ENCODE measurements at places on chromosomes 6 and 20.

- no peak for DNase-seq
Measured at GRCh38 chr6:26534681-26535465, 3.3 kb upstream of the HMGN4 start.

DNA sequence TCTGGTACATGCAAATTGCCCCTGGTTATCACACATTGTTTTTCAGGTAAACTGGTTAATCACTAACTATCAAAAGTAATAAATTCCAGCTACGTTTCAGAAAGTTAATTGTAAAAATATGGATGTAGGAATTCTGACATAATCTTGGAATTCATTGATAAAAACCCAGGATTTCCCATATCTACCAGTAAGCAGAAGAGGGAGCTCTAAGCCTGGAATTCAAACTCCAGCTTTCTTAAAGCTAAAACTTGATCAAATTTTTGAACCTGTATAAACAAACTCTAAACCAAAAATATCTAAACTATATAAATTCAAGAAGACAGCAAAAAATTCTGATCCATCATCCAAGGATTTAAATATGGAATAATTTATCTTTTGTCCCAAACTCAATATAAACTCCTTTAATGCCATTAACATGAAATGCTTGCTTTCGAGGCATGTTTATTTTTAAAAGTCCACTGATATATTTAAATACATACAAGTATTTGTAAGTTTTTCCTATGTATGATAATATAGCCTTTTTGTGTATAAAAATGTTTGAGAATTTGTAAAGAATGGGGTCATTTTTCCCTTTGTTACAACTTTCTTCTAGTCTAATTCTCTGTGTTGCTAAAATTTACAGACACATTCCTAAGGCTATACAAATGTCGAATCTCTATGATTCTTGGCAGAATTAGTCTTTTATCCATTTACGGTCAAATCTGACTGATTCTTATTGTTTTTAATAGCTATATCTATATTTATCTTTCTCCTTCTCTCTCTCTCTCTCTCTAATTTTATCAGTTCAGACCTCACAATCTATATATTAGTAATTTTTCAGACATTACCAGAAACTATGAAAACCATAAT, 91.4 kb upstream of the RNF217 start:
- DNase-seq: no peak

DNA sequence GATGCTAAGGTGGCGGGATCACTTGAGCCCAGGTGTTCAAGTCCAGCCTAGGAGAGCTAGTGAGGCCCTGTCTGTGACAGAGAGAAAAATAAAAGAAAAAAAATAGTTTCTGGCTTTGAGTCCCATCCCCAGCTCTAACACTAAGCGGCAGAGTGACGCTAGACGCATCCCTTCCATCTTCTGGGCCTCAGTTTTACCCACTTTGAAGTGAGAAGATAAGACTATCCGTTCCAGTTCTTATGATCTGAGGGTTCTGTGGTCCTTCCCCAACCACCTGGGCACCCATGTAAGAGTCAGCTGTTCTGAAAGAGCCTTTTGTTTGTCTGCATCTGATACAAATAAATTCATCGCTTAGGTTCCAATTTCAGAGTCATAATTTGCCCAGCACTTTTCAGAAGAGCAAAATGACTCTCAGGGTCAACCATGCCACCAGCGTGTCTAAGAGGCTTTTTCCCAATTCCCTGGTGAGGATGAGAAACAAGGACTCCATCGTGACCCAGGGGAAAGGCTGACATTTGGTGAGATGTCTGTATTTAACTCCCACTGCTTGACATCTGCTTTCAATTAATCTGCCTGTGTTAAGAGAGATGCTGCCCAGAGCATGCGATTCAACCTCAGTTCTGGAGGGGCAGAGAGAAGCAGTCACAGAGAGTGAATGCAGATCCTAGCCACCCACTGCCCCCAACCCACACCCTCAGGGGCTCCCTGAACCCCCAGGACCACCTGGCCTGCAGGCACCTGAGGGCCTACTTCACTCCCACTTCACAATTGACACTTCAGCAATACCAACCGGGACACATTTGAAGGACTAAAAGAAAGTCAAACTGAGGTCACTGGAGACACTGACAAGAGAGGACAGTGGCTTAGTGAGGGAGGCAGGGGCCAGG, 131.6 kb upstream of the TOP1 start:
- no peak for DNase-seq

DNA sequence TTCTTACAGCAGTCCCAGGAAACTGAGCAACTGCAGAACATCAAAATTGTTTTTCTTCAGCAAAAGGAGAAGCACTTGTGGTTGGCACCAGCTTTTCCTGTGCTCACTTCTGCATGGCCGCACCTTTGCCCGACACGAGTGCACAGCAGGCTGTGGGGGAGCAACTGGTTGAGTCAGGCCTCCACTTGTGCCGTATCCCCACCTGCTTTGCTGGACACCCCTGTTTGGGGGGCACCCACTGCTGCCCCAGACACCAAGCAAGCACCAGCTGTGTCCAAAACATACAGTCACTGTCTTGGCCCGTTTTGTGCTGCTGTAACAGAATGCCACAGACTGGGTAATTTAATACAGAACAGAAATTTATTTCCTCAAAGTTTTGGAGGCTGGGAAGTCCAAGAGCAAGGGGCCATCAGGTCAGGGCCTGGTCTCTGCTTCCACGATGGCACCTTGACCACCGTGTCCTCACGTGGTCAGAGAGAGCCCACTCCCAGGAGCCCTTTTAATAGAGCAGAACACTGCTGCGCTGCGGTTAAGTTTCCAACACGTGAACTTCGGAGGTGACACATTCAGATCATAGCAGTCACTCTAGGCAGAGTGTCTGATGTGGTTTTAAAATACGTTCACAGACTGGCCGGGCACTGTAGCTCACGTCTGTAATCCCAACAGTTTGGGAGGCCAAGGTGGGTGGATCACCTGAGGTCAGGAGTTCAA, 8.7 kb upstream of the GMEB2 start:
- peak; percentile 81 for DNase-seq

DNA sequence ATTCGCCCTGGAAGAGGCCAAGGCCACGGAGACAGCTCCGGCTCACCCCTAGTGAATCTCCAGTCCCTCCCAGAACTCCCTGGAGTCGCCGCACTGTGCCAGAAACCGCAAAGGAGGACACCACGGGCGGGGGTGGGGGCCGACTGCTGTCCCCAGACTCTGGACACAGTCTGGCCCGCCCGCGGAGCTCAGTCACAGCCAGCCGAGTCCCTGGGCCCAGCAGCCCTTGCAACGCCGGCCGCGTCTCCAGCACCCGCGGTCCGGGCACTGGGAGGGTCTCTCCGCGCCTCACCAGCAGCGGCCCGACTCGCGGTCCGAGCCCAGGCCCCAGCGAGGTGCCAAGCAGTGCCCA, 518 bp downstream of the PEX6 start:
- DNase-seq: peak; percentile 40

GRCh38 chr6:134835993-134836392, 113.9 kb downstream of the ALDH8A1 start:
- DNase-seq: no peak

- no peak for DNase-seq
Measured at GRCh38 chr6:41577356-41578216, 31.4 kb downstream of the FOXP4 start.

- no peak for DNase-seq
Measured at GRCh38 chr6:77512554-77512953, 49.3 kb upstream of the HTR1B start.

DNA sequence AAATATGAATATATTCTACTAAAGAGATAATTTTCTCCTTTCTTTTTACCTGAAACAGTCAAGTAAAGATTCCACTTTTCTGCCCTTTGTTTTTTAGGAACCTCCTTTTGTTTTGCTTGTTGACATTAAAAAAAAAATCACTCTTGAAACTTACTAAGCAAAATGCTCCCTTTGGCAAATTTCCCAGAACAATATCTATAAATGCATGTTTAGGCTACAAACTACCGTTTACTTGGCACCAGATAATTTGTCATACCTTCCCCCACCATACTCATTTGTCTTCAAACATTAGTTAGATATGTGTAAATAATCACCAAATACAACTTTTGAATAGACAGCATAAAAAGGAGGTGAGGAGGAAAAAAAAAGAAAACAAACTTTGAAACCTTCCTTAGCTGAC, 604.7 kb downstream of the RFPL4B start:
- no peak for DNase-seq

- DNase-seq: no peak
Measured at GRCh38 chr6:170221753-170222400, 69.0 kb downstream of the DLL1 start.

GRCh38 chr6:107639511-107639910, 149.6 kb downstream of the SOBP start:
- DNase-seq: no peak

GRCh38 chr6:161301338-161301737, 27.5 kb upstream of the AGPAT4 start:
- DNase-seq: no peak

- no peak for DNase-seq
Measured at GRCh38 chr6:111971181-111971841, 82.6 kb upstream of the CCN6 start.
